ENCODE measurements at places on chromosomes 2 and 18. TPM values are rescaled to one million over a fixed set of nuclear protein-coding genes. Genes with fewer than 3 reads are reported as not detected.

Gene RGPD3
- 0.44 TPM for total RNA-seq

Gene MPP4
- total RNA-seq, result 0.18 TPM

GRCh38 chr2:60175290-60175689, 378.2 kb downstream of the BCL11A start:
- DNase-seq, result no peak

Gene SLC16A14
- 4.2 TPM for total RNA-seq

- DNase-seq, result no peak
Measured at GRCh38 chr2:30031184-30031583, 109.8 kb upstream of the ALK start.

Gene SPAG16
- total RNA-seq, result 29.0 TPM
